ENCODE measurements at places on chromosomes 6 and 20. TPM values are rescaled to one million over a fixed set of nuclear protein-coding genes. Genes with fewer than 3 reads are reported as not detected.

Gene BPIFB1
- total RNA-seq, result not detected

Gene DAAM2
- 0.16 TPM for total RNA-seq

Gene RIPOR3
- not detected for total RNA-seq

Gene HLA-DRB1
- not detected for total RNA-seq

Gene SLC17A3
- not detected for total RNA-seq

Gene BMP2
- 5.6 TPM for total RNA-seq
